Iris pigment epithelial cell (primary cell): ENCODE measurements at places on chromosomes 11 and 22.

GRCh38 chr11:114569801-114570200 lies 10.1 kb upstream of the NXPE1 start:
- DNase-seq = no peak

GRCh38 chr22:30943368-30943767 lies 25.2 kb downstream of the MORC2 start:
- DNase-seq = no peak

DNA sequence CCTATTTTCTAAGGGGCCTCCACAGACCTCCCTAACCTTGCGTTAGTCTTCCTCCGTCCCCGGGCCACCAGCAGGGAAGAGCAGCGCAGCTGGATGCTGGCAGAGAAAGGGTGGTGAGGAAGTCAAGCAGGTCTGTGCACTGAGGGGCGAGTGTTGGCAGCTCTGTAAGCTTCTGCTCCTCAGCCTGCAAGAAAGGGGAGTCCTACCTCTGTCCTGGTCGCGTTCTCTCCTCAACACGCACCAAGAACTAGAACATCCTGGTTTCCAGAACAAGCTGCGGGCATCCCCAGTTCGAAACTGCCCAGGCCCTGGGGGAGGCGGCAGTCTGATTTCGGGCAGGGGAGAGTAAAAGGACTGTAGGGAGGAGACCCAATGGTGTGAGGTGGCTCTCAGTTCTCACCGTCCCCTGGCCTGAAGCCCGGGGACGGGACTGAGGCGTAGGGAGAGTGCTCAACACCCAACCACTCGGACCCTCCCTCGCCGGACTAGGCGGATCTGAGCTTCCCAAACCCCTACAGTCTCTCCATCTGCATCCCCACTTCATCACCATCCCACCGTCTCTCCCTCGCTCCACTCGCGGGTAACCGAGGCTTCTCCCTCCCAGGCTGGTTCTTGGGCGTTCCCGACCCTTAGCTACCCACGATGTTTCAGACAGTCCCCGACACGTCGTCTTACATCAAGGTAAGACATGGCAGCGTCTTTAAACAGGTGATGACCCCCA lies 7.7 kb upstream of the FLI1 start:
- no peak for DNase-seq

DNA sequence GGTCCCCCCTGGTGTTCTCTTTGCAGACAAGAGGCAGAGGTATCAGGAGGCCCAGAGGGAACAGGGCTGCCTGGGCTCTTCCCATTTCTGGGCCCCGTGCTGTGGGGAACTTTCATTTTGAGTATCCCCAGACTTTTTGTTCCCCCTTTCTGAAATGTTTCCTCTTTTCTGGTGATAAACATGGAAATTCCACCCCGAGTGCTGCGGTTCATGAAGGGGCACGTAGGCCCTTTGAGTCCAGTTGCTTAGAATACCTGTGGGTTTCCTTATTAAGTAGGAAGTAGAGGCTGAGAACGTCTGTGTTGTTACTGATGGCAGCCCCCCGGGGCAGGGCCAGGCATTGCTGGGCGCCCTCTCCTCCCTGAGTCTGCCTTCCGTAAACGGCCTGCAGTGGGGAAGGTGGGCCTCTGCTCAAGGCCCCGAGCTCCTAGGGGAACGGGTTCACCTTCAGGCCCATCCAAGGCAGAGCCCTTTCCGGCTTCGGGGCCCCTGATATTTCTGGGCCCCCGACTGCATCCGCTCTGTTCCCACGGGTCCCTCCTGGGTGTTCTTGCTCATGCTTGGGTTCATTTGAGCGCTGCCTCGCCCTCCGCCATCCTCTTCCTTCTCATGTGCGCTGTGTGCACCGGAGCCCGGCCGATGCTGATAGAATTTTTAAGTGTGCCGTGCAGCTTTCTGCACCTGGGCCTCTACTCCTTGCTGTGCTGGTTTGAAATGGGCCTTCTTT lies 12.0 kb downstream of the TBC1D22A start:
- DNase-seq = no peak

DNA sequence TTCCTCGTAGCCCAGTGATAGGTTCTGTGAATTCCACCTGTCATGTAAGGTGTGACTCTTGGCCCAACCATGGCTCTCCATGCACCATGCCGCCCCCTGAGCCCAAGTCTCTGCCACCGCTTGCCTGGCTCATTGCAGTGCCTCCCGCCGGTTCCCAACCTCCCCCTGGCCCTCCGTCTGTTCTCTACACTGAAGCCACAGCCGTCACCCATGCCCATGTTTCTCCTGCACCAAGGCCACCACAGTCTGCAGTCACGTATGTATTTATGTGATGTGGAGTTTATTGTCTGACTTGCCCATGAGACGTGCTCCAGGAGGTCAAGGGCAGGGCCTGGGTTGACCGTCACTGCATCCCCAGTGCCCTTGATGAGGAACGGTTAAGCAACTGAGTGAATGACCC lies 35.9 kb downstream of the PKNOX2 start:
- DNase-seq = no peak

- DNase-seq = no peak
Observed at GRCh38 chr22:32862936-32863661, 61.6 kb downstream of the TIMP3 start.

DNA sequence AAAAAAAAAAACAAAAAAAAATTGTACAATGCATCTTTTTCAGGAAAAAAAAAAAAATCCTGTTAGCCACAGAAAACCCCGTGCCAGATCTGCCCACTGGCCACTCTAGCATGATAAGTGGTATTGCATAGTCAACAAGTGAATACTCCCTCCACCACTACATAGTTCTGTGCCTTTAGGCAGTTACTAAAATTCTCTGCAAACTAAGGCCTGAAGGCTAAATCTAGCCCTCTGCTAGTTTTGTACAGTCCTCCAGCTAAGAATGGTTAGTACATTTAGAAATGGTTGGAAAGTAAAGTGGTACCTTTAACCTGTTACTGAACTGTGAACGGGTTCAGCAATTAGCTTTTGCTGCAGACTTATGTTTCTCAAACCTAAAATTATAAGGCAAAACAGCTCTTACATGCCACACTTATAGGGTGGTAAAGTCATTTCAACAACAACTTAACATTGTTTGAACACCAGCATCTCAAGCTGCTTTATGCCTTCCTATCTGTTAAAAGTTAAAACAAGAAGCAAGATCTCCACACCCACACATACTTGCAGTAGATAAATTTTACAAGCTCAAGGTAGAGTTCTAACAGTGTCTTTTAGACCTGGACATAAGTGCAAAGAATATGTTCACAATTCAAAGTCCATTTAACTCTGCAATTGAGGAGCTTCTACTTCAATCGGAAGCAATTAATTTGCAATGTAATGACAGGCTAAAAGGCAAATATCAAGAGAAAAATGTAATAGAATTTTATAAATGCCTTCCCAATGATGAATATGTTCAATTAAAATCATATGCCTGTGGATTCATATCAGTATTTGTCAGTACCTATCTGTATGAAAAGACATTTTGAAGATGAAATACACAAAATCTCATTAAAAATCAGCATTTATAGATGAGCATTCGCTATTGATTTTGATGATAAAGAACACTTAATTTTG lies 7.3 kb downstream of the C11orf71 start:
- DNase-seq = no peak

- peak; percentile 96 for DNase-seq
Observed at GRCh38 chr11:12724301-12725054, 50.3 kb downstream of the TEAD1 start.

GRCh38 chr11:118657709-118658428 lies 21.6 kb downstream of the TREH start:
- DNase-seq = no peak

DNA sequence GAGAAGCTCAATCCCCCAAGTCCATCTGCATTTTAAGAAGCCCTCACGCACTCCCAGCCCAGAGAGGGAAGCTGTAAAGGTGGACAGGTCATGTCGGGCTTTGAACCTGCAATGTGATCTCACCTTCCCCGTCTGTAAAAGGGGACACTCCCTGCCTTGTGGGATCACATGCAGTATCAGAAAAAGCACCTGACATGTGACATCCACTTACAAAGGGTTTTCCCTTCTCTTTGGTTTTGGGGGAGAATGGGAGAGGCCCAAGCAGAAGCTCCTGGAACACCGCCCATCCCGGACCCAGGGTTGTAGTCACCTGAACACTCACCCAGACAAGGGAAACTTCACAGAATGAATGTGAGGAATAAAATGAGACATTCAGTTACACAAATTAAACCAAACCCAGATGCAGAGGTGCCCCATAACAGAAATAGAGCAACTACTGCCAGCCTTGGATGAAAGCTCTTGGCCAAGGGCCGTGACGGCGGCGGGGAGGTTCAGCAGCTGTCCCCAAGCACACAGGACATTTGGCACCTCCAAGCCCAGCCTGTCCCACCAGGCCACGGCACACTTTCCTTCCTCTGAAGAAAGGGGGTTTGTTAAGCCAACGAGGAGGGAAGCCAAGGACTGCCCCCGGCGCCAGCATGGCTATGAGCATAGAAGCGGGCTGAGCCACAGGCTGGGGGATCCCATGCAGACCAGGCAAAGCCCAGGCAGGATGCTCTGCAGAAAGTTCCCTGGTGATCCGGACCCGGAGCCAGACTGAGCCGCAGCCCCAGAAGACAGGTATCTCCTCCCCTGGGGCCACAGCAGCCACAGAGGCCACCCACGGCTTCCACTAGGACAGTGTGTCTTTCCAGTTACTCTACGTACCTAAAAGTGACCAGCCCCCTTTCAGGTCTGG lies 3.8 kb downstream of the BID start:
- DNase-seq = no peak

- no peak for DNase-seq
Observed at GRCh38 chr22:19180740-19181410, 2.3 kb upstream of the SLC25A1 start.

DNA sequence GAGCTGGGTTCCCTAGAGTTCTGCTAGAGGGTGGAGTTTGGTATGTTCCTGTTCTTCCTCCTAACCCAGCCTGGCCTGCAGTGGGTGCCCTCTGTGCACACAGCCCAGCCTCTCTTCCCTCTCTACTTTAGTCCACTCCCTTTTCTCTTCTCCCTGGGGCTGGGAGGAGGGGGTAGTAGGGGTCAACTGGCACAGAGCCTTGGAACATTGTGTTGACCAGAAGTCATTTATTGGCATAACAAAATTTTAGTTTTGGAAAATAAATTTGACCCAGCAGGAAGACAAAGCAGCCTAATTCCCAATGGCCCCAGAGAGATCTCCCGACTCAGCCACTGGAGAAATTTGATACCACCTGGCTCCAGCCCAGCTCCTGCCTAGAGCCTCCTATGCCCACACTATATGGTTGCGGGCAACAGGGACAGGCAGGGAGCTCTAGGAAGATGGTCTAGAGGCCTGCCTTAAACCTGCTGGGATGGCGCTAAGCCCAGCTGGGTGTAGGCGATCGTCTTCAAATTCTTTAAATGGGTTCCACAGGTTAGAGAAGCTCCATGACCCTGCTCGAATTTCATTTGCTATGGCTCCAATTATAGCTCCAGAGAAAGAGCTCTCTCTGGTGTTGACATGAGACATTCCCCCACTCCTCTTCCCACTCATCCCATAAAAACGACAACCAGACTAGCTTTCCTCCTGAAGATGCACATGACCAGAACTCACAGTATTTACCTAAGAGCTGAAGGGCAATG lies 9.9 kb downstream of the PCSK7 start:
- peak; percentile 56 for DNase-seq

- DNase-seq = peak; percentile 20
Observed at GRCh38 chr11:133163463-133164419, 368.6 kb downstream of the OPCML start.

DNA sequence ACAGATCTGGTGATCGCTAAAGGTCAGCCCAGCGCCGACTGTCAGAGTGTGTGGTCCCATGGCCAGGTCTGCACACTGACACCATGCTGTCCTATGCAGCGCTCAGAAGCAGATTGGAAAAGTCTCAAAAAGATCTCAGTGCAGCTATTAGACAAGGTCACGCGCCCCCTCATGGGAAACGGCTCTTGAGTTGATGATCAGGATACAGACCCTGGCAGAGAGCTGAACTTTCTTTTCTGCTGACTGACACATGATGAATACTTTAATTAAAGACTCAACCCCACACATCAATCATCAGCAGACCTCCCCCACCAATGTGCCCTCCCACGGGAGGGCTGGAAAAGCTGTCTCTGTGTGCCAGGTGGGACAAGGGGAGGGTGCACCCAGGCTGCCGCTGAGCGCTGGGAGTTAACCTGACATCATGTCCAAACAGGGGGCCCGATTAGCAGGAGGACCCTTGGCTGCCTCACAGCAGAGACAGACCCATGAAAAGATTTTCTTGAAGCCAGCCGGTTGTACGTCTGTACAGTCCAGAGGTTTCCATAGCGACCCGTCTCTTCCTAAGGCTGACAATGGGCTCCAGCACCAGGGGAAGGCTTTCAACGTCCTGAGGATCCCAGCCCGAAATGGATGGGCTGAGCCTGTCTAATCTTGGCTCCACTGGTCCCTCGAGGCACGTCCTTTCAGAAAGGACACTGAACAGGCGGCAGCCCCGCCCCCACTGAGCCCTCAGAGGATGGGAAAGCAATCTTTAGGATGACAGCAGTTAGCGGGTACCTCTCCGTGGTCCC lies 26.9 kb downstream of the RASD2 start:
- DNase-seq = no peak

DNA sequence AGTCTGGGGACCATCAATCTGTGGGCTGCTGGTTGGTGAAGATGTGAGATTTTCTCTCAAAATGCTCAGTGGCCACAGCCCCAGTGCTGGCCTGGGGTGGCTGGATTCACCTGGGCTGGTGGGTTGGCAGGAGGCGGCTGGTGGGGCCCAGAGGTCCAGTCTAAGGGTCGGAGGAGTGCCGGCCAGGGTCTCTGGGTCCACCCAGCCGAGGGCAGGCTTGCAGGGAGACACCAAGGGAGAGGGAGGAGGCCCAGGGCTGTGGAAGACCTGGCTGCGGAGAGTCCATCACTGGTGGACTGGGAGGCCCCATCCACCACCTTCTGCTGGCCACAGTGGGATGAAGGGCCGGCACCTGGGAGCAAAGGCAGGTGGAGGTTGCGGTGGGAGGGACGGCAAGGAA lies 582 bp upstream of the SHANK3 start:
- DNase-seq = no peak

DNA sequence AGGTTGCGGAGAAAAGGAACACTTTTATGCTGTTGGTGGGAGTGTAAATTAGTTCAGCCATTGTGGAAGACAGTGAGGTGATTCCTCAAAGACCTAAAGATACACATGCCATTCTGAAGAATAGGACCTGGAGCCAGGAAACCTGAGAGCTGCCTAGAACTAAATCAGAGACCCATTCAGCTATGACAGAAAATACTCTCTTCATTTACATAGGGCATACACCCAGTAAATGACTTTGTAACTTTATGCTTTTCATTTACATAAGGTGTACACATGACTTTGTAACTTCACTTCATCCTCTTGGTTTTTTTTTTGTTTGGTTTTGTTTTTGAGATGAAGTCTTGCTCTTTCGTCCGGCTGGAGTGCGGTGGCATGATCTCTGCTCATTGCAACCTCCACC lies 25.1 kb upstream of the APLNR start:
- no peak for DNase-seq
